Retinal pigment epithelial cell (primary cell): ENCODE measurements at places on chromosomes 5 and 9.
A peak's percentile ranks its signal among the peaks of the same experiment; 100 is the strongest.

- no peak for DNase-seq
These were observed 19.0 kb downstream of the SPDL1 start for GRCh38 chr5:169602535-169602934.

DNA sequence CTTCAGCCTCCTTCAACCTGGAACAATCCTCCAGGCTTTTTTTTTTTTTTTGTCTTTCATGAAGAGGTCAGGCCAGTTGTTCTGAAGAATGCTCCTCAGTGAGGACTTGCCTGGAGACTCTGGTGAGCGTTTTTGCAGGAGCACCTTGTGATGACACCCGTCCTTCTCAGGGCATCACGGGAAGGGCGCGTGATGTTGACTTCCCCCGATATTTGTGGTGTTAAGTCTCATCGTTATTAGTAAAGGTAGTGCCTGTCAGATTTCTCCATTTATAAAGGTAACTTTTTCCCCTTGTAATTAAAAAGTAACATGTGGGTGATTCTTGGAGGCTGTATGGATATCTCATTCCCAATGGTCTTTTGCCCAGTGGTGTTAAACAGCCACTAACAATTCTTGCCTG is 11.1 kb upstream of the PSMB7 start:
- no peak for DNase-seq

DNA sequence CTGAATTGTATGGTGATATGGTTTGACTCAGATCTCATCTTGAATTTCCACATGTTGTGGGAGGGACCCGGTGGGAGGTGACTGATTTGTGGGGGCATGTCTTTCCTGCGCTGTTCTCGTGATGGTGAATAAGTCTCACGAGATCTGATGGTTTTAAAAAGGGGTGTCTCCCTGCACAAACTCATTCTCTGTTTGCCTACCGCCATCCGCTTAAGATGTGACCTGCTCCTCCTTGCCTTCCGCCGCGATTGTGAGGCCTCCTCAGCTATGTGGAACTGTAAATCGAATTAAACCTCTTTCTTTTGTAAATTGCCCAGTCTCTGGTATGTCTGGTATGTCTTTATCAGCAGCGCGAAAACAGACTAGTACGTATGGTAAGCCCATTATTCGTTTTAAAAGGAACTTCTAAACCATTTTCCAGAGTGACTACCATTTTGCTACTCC is 48.7 kb downstream of the SLC36A1 start:
- DNase-seq, result peak; percentile 39

DNA sequence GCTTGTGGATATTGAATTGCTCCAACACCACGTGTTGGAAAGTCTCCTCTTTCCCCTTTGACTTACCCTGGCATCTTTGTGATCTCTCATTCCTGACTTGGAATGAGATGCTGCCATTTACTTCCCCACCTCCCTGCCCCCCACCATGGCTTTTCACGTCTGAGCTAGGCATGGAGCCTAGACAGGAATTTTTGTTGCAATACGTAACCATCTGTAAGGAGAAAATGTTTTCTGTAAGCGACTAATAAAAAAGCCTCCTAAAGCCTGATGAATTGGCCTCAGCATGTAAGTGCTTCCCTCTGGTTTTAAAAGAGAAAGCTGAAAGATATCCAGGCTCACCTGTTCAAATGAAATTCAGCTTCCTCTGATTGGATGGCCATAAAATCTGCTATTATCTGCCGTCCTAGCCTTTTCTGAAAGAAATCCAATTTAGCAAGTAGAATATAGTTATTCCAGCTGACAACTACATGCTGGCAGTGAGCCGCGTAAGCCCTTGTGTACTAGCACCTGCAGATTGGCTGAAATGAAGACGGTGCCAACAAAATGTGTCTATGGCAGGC is 200.1 kb downstream of the NSG2 start:
- no peak for DNase-seq

GRCh38 chr5:177081859-177082258 is 4.9 kb upstream of the FGFR4 start:
- DNase-seq, result no peak

- no peak for DNase-seq
These were observed 315.3 kb upstream of the ZNF608 start for GRCh38 chr5:125061726-125062125.

GRCh38 chr5:133838286-133838685 is 130.1 kb downstream of the C5orf15 start:
- DNase-seq, result no peak

DNA sequence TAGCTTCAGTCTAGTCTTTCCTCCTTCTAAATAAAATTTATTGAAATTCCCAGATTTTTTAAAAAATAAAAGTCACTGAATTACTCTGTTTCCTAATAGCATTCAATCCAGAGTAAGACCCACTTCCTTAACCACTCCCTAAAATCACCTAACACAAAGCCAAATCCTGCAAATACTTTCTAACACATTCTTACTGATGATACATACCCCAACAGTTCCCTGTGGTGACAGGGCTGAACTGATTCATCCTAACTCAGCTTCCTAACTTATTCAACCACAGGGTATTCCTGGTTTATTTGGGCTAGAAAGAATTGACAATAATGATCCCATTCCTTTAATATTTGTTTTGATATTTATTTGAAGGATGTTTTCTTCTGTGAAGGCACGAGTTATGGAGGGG is 40.7 kb upstream of the ZNF300 start:
- DNase-seq, result no peak

DNA sequence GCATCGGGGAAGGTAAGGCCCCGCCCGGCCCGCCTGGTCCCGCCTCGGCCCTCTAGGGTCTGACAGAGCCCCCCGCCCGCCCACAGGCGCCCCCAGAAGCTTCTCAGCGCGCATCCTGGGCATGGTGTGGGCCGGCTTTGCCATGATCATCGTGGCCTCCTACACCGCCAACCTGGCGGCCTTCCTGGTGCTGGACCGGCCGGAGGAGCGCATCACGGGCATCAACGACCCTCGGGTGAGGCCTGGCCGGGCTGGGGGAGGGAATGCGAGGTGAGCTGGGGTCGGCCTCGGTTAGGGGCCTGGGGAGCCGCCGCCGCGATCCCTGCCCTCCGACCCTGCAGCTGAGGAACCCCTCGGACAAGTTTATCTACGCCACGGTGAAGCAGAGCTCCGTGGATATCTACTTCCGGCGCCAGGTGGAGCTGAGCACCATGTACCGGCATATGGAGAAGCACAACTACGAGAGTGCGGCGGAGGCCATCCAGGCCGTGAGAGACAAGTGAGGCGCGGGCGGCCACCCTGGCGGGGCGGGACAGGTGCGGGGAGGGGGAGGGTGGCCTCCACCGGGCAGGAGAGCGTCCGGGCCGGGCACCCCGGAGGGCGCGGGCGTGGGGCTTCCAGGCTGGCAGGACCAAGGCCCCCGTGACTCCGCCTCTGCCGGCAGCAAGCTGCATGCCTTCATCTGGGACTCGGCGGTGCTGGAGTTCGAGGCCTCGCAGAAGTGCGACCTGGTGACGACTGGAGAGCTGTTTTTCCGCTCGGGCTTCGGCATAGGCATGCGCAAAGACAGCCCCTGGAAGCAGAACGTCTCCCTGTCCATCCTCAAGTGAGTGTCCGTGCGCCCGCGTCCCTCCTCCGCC is 7.1 kb downstream of the LRRC26 start:
- no peak for DNase-seq

GRCh38 chr5:168239325-168239724 is 52.1 kb upstream of the WWC1 start:
- no peak for DNase-seq

DNA sequence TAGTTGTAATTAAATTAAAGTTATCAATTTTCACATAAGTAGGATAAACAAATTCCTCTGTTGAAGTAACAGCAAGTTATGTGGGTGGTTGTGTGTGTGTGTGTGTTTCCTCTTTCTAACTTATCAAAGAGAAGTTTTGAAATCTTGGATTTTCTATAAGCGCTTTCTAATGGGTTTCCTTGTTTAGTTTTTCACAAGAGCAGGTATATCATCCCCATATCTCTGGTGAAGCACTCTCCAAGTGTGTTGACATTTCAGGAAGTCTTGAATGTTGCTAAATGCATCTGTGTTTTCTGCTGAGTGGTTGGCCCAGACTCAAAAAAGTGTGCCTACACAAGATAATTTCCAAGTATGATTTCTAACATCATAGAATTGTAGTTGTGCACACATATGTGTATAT is 43.3 kb downstream of the PRDM6 start:
- no peak for DNase-seq

GRCh38 chr5:56827049-56827448 is 11.7 kb downstream of the MAP3K1 start:
- DNase-seq, result no peak

GRCh38 chr5:1876660-1877064 is 6.1 kb downstream of the IRX4 start:
- DNase-seq, result no peak

DNA sequence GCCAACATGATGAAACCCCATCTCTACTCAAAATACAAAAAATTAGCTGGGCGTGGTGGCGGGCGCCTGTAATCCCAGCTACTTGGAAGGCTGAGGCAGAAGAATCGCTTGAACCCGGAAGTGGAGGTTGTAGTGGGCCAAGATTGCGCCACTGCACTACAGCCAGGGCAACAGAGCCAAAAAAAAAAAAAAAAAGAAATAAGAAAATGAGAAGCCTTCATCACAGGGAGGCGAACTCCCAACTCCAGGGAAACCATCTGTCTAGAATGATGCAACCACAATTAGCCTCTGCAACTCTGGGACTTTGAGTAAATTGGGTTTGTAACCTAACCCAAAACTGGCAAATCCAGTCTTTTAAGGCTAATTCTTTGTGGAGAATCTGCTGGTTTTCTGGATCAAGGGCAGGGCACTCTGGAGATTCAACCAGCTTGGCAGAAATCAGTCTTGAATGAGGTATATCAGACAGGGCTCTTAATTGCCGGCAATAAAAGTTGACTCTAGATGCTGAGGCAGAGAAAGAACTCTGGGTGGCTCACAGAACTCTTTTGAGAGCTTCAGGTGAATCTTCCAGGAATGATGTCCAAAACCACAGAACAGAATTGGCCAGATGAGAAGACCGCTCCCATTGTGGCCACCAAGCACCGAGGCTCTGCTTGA is 9.9 kb downstream of the S100Z start:
- no peak for DNase-seq

DNA sequence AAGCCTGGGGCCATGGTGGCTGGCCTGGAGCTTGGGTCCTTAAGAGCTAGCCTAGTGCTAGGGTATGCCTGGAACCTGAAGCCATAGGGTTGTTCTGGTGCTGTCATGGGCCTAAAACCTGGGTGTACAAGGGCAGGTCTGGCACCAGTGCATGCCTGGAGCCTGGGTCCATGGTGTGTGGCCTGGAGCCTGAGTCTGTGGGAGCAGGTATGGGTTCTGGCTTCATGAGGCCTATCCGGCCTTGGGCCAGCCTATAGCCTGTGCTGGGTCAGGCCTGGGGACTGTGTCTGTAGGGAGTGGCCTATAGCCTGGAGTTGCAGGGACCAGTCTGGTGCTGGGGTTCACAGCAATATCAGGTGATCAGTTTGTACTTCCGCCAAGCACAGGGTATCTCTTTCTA is 347.2 kb upstream of the MEF2C start:
- DNase-seq, result no peak
